Activated CD4-positive, alpha-beta T cell treated with anti-CD3 and anti-CD28 coated beads for 36 hours (primary cell): ENCODE measurements at places on chromosomes 1 and 21. TPM values are rescaled to one million over a fixed set of nuclear protein-coding genes. Genes with fewer than 3 reads are reported as not detected.

Gene RGS21
- not detected for total RNA-seq

Gene GOLPH3L
- total RNA-seq = 29.1 TPM

Gene AMY2A
- not detected for total RNA-seq

Gene BATF3
- 149 TPM for total RNA-seq

DNA sequence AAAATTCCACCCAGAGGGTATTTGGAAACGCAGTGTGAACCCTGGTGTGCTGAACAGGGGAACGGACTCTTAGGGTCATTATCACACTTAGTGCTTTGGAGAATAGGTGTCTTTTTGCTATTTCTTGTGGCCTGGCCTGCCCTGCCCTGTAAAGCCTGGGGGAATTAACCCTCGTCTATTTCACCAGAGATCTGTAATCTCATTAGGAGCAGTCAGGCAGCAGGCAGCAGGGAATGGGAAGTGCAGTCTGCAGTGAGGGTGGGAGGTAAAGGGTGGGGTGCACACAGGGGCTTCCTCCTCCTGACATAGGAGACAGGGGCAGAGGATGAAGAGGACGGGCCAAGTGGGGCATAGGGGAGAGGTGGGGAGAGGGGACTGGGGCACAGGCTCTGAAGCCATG, 1.1 kb upstream of the SLC1A7 start:
- no peak for DNase-seq
- no peak overlapping the region for H3K27ac ChIP-seq
- no peaks in the 10 kb centered on the region for H3K27me3 ChIP-seq
- no peaks in the 10 kb centered on the region for H3K4me1 ChIP-seq
- no peak overlapping the region for H3K4me3 ChIP-seq

GRCh38 chr1:1777950-1778662, at the start of gene NADK:
TSS of gene NADK (minus strand) at chr1:1778470. CDS start at chr1:1765406, 13,064 bp downstream.
- H3K4me3 ChIP-seq = peak within 1 kb of the TSS; percentile 78
- H3K4me1 ChIP-seq = peaks cover 62% of the 10 kb centered on the region

DNA sequence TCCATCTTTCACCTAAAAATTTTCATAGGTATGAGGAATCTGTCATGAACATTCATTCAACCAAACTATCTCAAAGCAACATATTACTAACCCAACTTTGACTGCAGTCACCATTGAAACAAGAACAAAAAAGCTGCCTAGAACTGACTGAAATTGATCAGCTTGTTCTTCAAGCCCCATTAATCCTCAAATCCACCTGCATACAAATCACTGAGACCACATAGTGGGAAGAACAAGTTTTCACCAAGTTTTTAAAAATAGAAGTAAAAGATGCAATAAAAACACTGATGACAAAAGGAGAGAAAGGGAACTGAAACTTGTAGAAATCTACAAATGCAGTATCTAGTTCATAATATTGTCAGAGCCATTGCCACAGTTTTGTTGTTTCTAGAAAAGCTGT, 6.1 kb downstream of the SORT1 start:
- H3K27ac ChIP-seq = no peak overlapping the region
- H3K4me1 ChIP-seq = peaks cover 5% of the 10 kb centered on the region
- H3K27me3 ChIP-seq = peaks cover 53% of the 10 kb centered on the region
- DNase-seq = no peak

- H3K36me3 ChIP-seq = peaks cover 1% of the 10 kb centered on the region
- H3K4me3 ChIP-seq = no peak overlapping the region
- no peak overlapping the region for H3K27ac ChIP-seq
- H3K4me1 ChIP-seq = no peaks in the 10 kb centered on the region
- no peaks in the 10 kb centered on the region for H3K27me3 ChIP-seq
Observed at GRCh38 chr1:115677182-115677555, 35.4 kb downstream of the VANGL1 start.
